ENCODE measurements at places on chromosomes 2 and 18.

DNA sequence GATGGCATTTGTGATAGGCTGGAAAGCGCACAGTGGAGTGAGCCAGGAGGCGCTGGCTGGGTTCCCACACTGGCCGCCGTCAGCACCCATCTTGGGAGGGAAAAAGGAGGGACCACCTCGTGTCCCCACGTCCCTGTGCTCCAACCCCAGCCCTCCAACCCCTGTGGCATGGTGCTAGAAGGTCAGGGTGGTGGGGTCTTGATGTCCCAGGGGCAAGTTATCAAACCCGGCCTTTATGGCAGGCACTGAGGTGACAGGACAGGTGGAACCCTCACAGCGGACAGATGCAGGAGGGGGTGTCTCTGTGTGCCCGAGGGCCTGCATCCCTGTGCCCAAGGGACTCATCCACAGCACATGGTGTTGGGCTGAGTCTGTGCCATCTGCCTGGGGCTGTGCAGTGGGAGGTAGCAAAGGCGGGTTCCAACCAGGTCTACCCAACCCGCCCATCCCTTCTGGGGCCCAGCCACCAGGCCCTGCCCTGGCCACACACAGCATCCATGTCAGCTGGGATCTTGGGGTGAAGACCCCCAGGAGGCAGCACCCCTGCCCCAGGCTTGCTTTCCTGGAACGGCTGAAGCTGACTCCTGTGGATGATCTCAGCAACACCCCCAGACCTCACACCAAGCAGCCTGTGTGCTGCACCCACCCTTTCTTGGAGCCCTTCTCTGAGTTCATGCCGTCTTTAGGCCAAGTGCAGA is 246.1 kb downstream of the NDUFA10 start:
- DNase-seq, result no peak

DNA sequence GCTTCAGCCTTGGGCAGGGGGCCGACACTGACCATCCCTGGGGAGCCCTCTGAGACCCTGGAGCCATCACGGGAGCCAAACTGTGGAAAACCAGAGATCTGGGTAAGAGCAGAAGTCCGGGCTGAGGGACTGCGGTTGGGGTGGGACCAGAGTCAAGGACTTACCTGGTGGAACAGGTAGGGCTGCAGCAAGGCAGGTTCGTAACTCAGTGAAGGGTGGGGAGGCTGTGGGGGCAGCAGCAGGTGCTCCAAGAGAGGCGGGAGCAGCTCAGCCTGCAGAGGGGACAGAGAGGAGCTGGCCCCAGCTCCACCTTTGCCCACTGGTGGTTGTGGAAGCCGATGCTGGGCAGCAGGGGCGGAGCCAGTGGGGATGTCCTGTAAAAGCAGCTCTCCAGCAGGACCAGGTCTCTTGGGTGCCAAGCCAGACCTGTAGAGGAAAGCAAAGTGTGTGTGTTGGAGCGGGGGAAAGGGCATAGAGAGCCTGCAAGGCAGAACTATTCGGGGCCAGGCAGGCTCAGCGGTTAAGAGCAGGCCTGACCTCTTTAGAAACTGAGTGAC is 6.7 kb downstream of the PTPRN start:
- DNase-seq, result no peak

DNA sequence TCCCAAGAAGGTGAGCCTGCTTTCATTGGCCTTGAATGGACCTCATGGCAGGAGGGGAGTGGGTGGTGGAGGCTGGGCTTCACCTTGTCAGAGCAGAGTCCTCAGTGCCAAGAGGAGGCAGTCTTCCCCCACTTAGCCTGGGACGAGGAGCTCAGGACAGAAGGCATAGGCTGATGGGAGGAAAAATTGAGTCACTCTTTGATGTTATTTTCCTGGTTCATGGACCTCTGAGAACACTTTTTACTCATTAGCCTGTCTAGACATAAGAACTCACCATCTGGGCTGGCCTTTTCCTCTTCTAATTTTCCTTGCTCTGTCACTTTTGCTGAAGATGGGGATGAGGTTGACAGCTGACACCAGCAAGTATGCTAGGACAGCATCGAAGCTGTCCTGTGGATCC is 225.7 kb upstream of the TNP1 start:
- no peak for DNase-seq

- no peak for DNase-seq
Measured at GRCh38 chr2:124534028-124534427, 508.9 kb downstream of the CNTNAP5 start.

DNA sequence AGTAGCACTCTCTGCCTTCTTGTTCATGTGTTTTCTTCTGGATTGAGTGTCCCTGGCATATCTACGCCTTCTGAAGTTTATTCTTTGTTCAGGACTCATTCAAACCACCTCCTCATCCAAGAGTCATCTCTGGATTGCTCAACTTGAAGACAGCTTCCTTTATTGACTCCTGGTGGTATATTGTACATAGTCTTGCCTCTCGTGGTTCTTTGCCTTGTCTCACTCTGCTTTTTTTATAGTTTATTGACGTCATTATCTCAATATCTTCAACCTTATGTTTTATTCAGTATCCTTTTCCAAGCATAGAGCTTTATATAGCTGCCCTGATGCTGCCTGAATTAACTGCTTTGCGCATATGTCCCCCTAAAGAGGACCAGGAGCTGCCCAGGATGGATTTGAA is 161.7 kb downstream of the INSIG2 start:
- no peak for DNase-seq

DNA sequence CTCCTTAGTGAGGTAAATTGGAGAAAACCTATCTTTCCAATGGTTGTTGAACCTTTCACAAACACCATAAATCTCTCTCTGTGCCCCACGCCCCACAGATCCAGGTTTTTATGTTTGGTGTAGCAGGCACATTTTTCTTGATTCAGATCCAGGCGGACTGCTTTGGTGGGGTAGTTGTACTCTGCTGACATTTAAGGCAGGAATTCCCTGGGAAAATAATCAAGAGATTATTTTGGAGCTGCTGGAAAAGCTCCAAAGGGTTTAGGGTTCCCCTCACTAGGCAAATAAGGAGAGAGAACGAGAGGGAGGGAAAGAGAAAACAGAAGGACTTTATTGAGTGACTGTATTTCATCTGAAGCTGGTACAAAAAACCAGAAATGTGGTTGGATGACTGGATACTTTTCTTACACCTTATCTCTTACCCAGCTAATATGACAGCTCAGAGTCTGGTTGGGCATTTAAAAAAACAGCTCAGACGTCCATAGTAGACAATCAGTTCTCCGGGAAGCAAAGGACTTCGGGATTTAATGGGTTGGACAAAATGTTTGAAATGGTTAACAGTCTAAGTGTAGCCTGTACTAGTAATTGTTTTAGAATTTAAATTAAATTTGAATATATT is 3.6 kb upstream of the AQP4 start:
- DNase-seq, result no peak

DNA sequence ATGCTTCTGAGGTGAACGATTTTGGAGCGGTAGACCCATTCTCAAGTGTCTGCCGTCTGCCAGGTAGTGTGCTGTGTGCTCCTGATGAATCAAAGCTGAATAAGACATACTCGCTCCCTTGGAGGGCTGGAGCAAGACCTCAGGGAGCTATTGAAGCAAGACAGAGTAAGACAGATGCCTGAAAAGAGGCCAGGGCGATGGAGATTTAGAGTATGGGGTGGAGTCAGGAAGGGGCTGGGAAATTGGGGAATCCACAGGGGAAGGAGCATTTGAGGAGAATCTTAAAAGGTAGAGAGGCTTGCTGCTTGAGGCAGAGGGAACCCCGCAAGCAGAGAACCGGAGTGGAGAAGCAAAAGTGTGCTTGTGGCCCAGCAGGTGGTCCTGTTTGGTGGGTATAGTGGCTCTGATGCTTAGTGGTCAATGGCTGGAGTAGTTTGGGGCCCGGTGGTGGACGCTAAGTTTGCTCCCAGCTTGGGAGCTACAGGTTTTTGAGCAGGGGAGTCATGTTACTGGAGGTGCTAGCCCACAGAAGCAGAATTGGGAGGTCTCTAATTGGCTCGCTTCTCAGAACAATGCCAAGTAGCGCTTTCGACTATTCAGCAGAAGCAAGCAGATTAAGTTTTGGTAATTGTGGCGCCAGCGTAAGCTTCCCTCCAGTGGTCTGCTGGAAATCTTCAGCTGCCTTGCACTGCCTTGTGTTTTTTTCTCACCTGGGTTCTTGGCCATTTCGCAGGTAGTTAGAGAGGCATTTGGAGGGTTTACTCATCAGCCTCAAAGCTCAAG is 2.0 kb downstream of the CNNM4 start:
- peak; percentile 10 for DNase-seq

DNA sequence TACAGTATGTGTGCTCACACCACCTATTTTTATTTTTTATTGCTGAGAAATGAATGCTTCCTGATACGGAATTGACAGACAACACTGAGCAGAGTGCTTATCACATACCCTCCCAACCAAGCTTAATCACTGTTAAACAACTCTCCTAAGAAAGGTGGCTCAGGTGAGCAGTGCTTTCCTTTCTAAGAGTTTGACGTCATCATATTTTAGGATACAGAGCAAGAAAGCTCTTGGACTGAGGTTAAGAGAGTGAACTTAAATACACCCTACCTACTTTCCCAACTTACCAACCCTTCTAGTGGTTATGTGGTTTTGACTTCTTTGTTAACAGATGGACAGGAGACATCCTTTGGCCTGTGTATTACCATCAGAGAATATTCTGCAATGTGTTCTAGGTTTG is 101.2 kb downstream of the NRXN1 start:
- DNase-seq, result no peak

DNA sequence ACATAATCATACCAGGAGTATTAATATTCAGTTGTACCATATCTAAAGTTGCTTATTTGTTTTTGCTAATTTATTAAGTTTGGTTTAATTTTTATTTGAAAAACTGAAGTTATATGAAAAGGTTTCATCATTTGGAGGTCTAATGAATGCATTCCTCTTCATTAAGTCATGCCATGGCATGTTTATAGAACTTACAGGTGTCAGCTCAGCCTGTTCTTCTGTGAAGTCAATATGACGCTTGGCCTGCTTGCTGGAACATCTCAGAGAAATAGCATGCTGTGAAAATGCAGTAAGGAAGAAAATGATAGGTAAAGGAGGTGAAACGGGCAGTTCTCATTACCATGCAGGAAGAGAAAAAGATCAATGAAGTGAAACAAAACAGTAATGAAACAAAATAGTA is 58.2 kb downstream of the RAPH1 start:
- no peak for DNase-seq

- DNase-seq, result no peak
Measured at GRCh38 chr2:23484275-23484674, 99.3 kb downstream of the KLHL29 start.

- DNase-seq, result peak; percentile 40
Measured at GRCh38 chr2:207223051-207223450, 57.3 kb upstream of the KLF7 start.

- no peak for DNase-seq
Measured at GRCh38 chr2:176093145-176093897, 800 bp downstream of the HOXD13 start.
